HT1080 (cell line): ENCODE measurements at places on chromosomes 16 and 17.

DNA sequence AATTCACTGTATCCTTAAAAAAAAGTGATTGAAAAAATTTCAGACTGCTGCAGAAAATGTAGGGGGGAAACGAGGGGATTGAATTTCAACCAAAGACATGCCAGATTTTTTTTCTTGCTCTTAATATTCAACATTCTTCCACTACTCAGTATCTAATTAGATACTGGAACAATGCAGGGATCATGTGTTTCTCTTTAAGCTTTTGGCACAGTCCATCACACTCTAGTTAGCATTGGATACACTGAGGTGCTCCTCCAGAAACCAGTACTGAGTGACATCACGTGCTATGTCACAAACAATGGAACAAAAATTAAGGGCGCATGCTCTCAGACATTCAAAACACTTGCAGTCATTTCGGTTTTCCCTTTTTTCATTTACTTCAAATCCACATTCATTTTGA, 298.6 kb upstream of the PSMD7 start:
- no peak for DNase-seq

DNA sequence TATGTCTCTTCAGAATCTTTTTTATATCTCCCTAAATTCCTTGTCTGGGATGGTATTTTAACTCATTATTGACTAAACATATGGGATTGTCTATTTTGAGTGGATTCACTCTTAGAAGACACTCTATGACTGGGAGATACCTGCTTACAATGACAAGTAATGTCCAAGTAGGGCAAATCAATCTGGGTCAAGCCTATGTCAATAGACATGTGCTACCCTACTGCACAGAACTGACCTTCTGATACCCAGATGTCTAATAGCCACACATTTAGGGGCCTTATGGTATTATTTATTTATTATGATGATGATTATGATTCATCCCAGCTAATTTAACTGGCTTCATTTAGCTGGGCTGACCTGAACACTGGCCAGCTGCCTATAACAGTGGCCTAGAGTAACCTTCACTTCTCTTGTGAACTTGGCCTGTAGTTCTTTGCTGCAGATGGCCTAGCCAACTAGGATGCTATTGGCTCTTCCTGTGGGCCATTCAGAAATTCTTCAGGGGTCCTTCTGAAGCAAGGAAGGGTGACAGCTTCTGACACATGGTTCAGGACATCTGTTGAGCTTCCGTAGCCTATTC, 138.0 kb downstream of the ANKFN1 start:
- no peak for DNase-seq

GRCh38 chr17:81239714-81240555, 817 bp downstream of the NDUFAF8 start:
- no peak for DNase-seq

GRCh38 chr16:1057252-1057932, 15.2 kb upstream of the SSTR5 start:
- DNase-seq, result no peak

DNA sequence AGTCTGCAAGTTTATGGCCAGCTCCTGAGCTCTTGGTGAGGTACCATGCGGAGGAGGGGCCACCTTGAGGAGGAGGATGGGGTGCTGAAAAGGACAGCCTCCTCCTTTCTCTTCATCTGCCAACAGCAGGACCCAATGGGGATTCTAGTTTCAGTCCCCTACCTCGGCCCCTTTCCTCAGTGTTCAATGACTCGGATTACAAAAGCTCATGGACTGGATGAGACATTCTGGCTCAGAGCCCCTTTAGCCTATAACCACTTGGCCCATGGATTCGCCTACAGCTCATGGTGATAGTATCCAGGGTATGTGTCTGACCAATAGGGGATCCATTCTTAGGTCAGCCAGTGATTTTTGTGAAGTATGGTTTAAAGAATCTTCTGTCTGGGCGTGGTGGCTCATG, 8.5 kb upstream of the PIK3R6 start:
- no peak for DNase-seq

DNA sequence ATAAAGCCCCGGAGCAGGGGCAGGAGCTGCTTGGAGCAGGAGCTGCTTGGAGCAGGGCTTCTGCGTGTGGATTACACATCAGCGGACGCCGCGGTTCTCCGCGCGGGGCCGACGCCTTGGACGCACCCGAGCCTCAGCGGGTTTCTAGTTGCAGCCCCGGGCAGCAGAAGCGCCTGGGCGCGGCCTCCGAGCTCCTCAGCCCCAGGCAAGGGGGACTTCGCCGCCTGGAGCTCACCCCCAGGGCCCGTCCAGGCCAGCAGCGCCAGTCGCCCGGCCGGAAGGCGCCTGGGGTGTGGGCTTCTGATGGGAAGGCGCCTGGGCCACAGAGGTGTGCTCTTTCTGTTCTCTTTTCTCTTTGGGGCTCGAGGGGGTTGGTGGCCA, 6.3 kb downstream of the FOXF1 start:
- no peak for DNase-seq

- no peak for DNase-seq
Measured at GRCh38 chr17:81486199-81486810, 26.3 kb downstream of the ACTG1 start.

DNA sequence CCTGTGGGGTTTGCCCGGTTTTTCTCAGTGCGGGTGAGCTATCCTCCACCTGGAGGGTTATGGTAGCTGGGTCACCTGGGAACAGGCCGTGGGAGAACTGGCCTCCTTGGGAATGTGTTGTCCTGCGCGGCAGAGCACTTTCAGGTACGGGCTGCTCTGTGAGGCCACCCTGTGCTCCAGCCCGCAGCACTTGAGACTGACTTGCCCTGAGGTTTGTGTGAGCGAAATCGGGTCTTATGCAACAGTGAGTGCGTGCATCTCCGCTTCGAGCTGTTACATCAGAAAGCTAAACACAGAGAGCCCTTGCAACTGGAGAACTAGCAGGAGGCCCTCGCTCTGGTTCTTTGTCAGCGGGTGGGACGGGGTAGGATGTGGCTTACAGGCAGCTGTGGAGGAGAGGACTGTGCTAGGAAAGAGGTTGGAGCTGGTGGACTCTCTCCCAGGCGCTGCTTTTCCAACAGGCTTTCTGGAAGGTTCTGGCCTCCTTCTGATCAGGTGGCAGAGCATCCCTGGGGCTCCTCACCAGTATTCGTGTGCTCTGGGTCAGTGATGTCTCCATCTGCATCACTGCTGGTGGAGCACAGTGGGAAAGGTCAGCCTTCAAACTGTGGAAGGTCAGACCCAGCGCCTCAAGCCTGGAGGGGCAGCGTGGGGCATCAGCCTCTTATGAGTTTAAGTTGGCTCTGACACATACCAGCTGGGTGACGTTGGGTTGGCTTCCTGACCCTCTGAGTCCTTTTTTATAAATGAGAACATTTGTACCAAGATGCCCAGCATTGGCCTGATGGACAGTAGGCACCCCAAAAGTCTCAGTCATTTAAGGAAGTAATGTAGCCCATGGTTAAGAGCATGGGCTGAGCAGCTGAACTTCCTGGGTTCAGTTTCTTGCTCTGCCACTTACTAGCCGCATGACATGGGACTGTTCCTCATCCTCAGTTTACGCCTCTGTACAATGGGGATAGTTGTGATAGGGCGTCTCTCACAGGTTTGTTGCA, 76.3 kb downstream of the KSR1 start:
- no peak for DNase-seq

DNA sequence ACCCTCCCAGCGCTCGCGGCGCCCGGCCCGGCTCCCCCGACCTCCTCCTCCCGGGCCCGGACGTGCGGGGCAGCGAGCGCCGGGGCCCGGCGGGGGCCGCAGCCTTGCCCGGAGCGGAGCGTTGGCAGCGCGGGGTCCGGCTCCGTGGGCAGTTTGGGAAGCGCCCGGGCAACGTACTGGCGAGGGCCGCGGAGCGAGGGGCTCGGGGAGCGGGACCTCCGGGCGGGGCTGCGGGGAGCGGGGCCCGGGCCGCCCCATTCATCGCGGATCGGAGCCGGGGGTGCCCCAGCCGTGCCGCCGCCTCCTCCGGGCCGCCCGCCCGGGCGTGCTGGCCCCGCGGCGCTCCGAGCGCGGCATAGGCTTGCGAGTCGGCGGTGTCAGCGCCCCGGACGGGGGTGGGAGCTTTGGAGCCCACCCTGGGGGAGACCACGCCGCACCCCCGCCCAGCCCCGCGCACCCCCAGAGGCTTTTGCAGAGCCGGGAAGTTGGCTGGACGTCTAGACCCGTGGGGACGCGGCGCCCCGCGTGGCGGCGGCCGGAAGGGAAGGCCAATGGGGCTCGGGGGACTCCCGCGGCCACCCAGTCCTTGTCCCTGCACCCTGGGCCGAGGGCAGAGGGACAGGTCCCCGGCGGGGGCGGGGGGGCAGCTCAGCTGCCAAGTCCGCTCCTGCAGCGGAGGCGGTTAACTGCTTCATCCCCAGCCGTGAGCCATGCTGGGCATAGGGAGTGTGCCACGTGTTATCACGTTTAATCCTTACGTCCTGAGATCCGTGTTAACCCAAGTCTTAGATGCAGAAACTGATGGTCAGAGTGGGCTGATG, 852 bp downstream of the ZNF469 start:
- no peak for DNase-seq

DNA sequence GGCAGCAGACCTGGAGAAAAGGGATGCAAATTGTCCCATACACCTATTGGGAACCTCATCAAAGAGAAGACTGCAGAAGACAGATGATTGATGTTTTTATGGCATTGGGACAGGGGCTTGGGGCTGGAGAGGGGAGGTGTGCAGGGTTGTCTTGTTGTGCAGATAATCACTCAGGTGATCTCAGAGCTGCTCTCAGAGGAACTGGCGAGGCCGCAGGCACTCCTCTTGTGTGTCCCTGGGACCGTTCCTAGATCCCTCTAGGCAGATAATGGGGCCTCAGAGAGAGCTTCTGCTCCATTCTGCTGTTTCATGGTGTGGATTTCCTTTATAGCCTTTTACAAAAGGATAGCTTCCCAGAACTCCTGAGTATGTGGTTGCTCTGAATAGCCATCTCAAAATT, 1.6 kb downstream of the RNF213 start:
- no peak for DNase-seq

GRCh38 chr17:34067011-34067410, 188.1 kb upstream of the CCL2 start:
- no peak for DNase-seq

- DNase-seq, result no peak
Measured at GRCh38 chr16:25026621-25027020, 11.5 kb upstream of the ARHGAP17 start.

DNA sequence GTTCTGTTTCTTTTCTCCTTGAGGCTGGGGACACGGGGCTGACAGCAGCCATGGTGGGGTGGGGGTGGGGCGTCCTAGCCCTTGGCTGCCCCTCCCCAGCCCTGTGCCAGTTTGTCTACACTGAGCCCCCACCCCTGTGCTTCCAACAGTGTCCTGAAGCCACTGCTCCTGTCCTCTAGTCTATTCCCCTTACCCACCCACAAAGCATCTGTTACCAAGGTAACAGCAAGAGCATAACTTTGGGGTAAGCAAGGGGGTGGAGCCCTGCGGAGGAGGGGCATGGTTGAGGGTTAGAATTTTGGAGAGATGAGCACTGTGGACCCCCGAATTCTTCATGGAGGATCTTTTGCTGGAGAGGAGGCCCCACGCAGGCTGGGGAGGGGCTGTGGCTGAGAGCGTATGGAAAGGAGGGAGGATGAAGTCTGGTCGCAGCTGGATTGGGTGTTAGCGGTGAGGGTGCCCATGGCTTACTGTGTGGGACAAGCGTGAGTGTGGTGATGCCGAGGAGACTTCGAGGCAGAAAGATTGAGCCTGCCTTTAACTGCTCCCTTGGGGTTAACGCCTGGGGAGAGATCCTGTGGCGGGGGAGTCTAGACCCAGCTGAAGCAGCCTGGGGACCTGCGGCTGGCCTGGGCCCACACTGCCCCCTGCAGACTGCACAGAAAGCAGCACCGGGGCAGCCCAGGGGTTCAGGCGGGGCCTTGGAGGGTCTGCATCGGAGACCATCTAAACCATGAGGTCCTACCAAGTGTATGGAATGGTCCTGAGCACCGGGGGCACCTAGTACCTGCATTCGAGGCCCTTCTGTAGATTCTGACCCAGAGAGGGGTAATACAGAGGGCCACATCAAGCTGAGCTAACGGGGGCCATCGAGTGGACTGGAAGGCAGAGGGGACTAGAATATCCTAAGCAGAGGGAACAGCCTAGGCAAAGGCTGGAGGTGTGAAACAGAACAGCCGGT, 6.1 kb upstream of the STAC2 start:
- no peak for DNase-seq

DNA sequence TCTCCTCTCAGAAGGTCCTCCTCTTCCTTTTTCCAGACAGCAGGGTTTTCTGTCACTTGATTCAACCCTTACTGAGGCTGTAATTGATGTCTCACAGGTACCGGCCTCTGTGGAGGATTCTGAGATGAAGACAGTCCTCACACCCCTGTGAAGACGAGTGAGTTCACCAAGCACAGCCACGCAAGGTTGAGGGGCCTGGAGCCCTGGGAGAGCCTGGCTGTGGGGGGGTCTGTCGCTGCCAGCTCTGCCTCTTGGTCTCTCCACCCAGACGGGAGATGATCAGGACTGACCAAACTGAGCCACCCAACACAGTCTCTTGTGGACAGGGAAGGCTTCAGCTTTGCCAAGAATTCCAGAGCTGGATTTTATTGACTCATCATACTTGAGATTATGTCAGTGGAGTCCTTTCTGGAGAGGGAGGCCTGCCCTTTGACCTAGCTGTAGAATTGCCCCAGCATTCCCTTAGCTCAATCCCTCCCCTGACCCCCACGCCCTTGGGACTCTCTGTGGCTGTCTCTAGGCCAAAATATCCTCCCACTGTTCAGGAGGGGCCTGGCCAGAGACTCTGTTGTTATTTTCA, 51.1 kb upstream of the CRHR1 start:
- no peak for DNase-seq

DNA sequence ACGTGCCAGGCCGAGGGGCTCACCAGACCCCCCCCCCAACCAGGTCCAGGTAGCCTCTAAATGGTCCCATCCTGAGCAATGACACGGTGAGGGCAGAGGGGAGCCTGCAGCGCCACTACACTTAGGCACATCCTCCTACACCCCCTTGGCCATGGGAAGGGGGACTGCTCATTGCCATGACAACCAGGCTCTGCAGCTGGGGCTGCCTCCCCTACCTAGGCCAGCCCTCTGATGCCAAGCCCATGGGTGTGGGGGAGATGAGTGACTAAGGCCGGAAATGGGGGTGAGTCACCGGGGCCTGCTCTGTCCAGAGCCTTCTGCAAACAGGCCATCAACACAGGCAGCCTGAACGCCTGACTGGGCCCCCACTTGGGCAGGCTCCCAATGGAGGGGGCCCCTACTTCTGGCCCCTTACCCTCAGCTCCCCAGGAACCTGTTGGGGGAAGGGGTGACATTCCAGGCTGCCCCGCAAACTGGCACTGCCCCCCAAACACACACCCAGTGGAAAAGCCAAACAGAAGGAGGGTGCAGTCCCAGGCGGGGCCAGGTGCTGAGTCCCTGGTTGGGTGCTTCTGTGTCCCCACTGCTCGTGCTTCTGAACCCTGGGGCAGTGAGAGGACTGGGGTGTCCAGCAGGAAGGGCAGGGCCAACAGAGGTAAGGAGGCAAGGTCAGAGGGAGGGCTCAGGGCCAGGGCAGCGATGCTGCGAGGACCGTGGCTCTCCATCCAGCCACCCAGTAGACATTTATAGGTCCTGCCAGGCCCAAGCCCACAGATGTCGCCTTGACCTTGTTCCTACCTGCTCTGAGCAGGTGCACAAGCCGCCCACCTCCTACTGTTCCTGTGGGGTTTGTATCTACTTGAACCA, 8.2 kb downstream of the PLCD3 start:
- DNase-seq, result peak; percentile 99

GRCh38 chr17:39177256-39177655, 11.3 kb upstream of the ARL5C start:
- no peak for DNase-seq

GRCh38 chr17:49224198-49224996, 6.2 kb downstream of the PHOSPHO1 start:
- no peak for DNase-seq
